Cardiac muscle cell (in vitro differentiated cells and primary cell): ENCODE measurements at places on chromosomes 7 and 10. TPM values are rescaled to one million over a fixed set of nuclear protein-coding genes. Genes with fewer than 3 reads are reported as not detected.

- H3K36me3 ChIP-seq, result no peaks in the 10 kb centered on the region
- no peaks in the 10 kb centered on the region for H3K27me3 ChIP-seq
- DNase-seq, result no peak
- no peaks in the 10 kb centered on the region for H3K4me1 ChIP-seq
- no peak overlapping the region for H3K4me3 ChIP-seq
Measured at GRCh38 chr7:34900891-34901513, 136.3 kb downstream of the DPY19L1 start.

GRCh38 chr7:129013048-129013724, 41.7 kb downstream of the TNPO3 start:
- peaks cover 31% of the 10 kb centered on the region for H3K36me3 ChIP-seq
- H3K4me3 ChIP-seq, result no peak overlapping the region
- H3K4me1 ChIP-seq, result peaks cover 23% of the 10 kb centered on the region
- no peak overlapping the region for H3K27ac ChIP-seq

The TRIM74 gene
- 2.0 and 5.2 TPM in 2 replicates for total RNA-seq

The WEE2 gene
- 0.07 and 0.09 TPM in 2 replicates for total RNA-seq

DNA sequence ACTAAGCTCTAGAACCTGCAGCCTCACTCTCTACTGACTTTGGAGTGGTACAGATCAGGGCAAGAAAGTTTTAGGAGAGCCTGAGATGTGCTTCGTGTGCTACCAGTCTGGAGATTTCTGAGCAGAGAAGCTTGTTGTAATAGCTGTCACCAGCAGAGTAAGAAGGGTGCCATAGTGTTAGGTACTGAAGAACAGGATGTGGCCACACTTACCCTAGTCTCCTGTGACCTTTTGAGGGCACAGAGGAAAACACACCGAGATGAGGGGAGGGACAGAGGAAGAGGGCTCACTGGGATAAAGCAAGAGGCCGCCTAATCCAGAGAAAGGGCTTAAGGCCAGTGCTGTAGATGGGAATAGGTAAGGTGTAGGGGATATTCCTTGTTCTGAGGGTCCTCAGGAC, 146.2 kb upstream of the MTPN start:
- H3K4me1 ChIP-seq, result no peaks in the 10 kb centered on the region
- H3K27ac ChIP-seq, result no peak overlapping the region
- no peaks in the 10 kb centered on the region for H3K36me3 ChIP-seq
- no peak overlapping the region for H3K4me3 ChIP-seq
- no peak for DNase-seq

DNA sequence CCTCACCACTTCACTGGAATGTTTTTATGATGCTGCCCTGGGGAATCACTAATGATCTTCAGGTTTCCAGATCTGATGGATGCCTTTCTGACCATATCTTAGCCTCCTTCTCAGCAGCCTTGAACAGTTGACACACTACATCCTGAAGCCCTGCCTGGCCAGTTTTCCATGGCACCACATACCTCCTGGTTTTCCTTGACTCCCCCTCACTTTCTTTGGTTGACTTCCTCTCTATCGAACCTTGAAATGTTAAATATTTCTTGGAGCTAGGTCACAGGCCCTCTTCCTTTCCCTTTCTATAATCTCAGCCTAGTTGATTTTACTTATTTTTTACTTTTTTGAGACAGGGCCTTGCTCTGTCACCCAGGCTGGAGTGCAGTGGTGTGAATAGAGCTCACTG, 108.8 kb upstream of the CDK1 start:
- H3K27ac ChIP-seq, result no peak overlapping the region

The SLC39A12 gene
- 0.18 and 0.21 TPM in 2 replicates for total RNA-seq

The GIMAP1 gene
- 0.06 TPM in 1 of 2 replicates, not detected in the other for total RNA-seq

GRCh38 chr10:11058965-11059364, 41.3 kb downstream of the CELF2 start:
- DNase-seq, result peak; percentile 17
- H3K4me1 ChIP-seq, result peaks cover 16% of the 10 kb centered on the region
- H3K4me3 ChIP-seq, result no peak overlapping the region
- no peak overlapping the region for H3K27ac ChIP-seq
- no peaks in the 10 kb centered on the region for H3K27me3 ChIP-seq
- no peaks in the 10 kb centered on the region for H3K36me3 ChIP-seq

DNA sequence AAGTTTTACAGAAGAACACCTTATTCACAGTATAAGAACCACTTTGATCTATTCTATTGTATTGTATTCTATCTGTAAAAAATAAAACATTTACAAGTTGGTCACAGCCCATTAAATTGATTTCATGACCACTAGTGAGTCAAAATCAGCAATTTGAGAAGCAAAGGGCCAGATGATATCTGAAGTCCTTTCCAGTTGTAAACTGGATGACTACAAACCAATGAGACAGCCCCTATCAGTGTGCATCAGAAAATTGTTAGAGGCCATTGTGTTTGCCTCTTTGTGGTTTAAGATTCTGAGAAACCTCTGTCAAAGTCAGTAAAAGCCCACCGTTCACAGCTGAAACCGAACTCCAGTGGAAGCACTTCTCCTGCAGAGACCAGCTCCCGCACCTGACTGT, 54.8 kb downstream of the TBXAS1 start:
- no peaks in the 10 kb centered on the region for H3K36me3 ChIP-seq
- no peak overlapping the region for H3K27ac ChIP-seq
- DNase-seq, result no peak
- no peaks in the 10 kb centered on the region for H3K27me3 ChIP-seq

DNA sequence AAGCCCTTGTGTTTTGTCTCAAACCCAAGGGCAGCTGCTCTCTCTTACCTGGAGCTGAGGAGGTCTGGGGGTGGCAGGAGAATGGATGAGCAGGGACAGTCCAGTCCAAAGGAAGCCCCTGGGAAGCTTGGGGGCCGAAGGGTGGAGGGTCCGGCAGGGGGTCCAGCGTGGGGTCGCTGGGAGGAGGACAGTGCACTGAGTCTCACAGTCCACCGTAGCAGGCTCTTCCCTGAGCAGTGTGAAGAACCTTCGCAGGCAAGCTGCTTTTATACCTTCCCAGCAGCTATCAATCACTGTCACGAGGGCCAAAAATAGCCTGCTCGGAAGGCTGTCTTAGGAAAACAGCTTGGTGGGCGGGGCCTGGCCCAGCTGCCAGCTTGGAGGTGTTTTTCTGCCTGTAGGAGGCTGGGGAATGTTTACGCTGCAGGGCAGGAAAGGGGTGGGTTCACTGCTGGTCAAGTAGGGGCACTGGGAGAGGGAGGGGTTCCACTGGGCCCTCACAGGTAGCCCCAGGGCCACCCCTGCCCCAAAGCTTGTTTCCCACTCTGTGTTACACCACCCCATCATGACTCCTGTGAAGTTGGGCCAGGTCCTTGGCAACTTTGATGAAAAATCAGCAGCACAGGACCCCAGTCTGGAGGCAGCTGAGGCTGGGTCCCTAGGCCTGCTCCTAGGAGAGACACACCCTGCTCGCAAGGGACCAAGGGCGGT, at the start of gene DEPP1:
DEPP1 (minus strand) TSS at position 240 of the 711 bp plus-strand sequence. CDS start 779 bp downstream, outside the sequence.
- peaks cover 66% of the 10 kb centered on the region for H3K4me1 ChIP-seq
- peak within 1 kb of the TSS; percentile 26 for H3K4me3 ChIP-seq
- no peaks in the 10 kb centered on the region for H3K27me3 ChIP-seq
- peak within 1 kb of the TSS; percentile 91 for H3K27ac ChIP-seq
